ENCODE measurements at places on chromosomes 13 and 19. TPM values are rescaled to one million over a fixed set of nuclear protein-coding genes. Genes with fewer than 3 reads are reported as not detected.

The ADGRE1 gene
- total RNA-seq, result 0.17 TPM

The STOML3 gene
- total RNA-seq, result not detected

The ZNF880 gene
- total RNA-seq, result 11.1 TPM

The FOXA3 gene
- total RNA-seq, result not detected

The PSG7 gene
- not detected for total RNA-seq

The LMTK3 gene
- total RNA-seq, result not detected

The FCAR gene
- total RNA-seq, result not detected

The BCL3 gene
- 12.4 TPM for total RNA-seq

The LILRA6 gene
- 9.8 TPM for total RNA-seq

The ACTMAP gene
- total RNA-seq, result 5.1 TPM

The SYT5 gene
- total RNA-seq, result not detected

The PSG11 gene
- total RNA-seq, result not detected

The SLC1A6 gene
- total RNA-seq, result not detected

The DLL3 gene
- total RNA-seq, result not detected

The PRSS57 gene
- total RNA-seq, result not detected

The SIGLEC11 gene
- total RNA-seq, result 6.6 TPM

The PNMA8B gene
- 3.3 TPM for total RNA-seq

The ZNF587 gene
- 30.5 TPM for total RNA-seq
